ENCODE measurements at places on chromosomes 3 and 15.

DNA sequence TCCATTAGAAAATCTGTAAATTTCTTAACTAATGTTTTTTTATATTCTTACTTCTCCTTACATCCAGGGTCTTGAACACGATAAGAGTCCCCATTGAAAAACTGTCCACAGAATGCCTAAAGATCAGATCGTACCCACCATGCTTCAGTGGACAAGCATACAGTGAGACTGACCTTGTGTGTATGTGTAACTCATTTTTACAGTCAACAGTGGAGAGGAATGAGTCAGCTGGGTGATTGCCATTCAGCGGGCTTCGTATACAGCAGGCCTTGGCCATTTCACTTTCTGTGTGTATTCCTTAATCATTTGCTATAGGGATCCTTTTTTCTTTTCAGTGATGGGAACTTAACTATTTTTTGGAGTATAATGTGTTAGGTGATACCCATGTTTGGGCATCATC, 10.6 kb downstream of the PARP14 start:
- DNase-seq: no peak

GRCh38 chr3:172329070-172329469, 119.2 kb downstream of the GHSR start:
- no peak for DNase-seq

- no peak for DNase-seq
Observed at GRCh38 chr15:33001926-33002325, 192.6 kb downstream of the FMN1 start.

DNA sequence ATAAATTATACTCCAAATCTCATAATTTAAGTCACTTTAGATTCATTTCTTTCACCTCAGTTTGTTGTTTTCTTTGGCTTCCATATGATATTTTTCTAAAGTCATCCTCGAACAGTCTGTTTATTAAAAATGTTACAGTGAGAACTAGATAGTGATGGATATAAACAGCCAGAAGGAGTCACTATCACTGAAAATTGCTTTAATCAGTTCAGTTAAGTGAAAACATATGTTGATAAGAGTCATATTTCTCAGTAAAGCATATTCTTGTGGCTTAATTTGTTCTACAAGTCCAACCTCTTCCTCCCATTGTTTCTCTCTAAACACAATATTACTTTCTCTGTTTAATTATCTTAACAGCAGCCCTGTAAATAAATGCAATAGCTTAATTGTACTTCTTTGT, 427.5 kb upstream of the ALCAM start:
- no peak for DNase-seq

- DNase-seq: no peak
Observed at GRCh38 chr3:64998317-64998716, 310.5 kb upstream of the ADAMTS9 start.

GRCh38 chr3:125129512-125129997, 73.8 kb upstream of the HEG1 start:
- DNase-seq: no peak

DNA sequence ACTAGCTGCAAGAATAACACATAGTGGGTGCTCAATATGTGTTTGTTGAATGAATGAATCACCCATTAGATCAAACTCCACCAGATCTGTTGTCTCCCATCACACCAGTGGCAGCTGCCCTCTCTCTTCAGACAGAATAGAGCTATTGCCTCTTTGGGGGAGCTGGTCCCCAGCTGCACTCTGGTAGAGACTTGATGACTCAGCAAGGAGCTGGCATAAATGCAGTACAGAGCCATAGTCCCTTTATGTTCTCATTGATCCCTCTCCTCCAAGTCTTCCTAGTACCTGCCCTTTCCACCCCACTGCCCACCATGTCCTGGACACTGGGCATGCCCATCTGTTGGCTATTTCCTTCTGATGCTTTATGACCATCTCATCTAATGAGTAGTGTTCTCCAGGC, 361.9 kb downstream of the LRTM1 start:
- DNase-seq: no peak

GRCh38 chr3:186097317-186097662, 11.6 kb downstream of the ETV5 start:
- DNase-seq: no peak

DNA sequence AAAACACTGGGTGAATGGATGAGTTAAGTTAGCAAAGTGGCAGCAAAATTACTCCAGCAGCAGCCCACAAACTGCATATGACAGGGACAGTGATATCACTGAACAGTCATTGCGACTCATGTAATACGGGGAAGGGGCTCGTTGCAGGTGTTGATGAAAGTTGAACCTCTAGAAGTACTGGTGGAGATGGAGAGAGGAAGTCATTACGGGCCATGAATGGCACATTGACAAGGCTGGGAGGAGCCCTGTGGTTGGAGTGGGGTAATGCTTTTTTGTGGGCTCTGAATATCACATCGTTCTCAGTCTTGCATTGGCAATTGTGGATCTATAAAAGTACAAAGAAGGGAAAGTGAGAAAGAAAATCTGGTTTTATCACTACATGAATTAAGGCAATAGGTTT, 278.1 kb downstream of the ZPLD1 start:
- no peak for DNase-seq

GRCh38 chr15:97944724-97945123, 15.8 kb upstream of the ARRDC4 start:
- no peak for DNase-seq

GRCh38 chr3:107796791-107797190, 274.0 kb downstream of the BBX start:
- DNase-seq: no peak

- no peak for DNase-seq
Observed at GRCh38 chr3:195834675-195835583, 23.2 kb upstream of the MUC4 start.

DNA sequence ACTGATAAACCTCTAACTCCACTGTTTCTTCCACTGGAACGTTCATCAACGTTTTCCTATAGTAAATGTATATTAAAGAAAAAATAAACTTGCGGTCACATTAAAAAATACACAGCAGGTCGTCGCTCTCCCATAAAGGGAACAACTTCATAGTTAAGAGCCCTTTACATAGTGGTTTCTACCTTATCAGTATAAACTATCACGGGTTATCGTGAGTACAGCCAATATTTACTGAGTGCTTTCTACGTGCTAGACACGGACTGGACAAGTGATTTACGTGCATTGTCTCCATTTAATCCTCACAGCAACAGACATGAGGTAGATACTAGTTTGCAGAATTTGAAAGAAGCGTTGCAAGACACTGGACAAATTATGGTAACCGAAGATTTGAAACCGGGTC, 964 bp upstream of the TASOR start:
- DNase-seq: no peak

DNA sequence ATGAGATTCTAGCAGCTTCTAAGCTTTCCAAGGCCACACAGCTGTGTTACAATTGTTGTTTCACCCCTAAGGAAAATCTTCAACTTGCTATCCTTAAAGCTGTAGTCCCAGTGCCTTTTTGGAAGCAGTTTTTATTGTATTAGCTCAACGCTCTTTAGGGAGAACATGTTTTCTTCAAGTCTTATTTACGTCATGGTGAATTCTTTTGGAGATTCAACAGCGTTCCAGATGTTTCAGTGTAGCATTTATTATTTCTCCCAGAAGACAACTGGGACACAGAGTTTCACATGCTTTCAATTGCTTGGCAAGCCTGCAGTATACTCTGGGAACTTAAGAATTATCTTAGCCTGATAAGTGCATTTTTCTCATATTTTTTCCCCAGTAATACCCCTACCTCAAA, 888.3 kb downstream of the PLOD2 start:
- DNase-seq: no peak

DNA sequence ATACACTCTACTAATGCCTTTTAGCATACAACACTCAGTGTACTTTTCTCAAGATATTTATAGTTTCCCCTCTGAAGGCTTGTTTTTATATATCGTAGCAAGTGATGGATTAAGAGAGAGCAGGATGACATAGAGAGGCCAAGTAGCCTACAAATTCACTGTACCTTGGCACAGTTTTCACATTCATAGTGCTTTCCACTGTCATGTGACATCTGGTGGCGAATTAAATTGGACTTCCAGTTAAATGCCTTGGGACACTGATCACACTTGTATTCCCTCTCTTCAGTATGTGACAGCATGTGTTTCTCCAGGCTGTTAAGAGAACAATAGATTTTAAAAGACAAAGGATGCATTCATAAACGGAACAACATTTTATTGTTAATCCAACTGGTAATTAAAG, 541.1 kb downstream of the MECOM start:
- DNase-seq: no peak

DNA sequence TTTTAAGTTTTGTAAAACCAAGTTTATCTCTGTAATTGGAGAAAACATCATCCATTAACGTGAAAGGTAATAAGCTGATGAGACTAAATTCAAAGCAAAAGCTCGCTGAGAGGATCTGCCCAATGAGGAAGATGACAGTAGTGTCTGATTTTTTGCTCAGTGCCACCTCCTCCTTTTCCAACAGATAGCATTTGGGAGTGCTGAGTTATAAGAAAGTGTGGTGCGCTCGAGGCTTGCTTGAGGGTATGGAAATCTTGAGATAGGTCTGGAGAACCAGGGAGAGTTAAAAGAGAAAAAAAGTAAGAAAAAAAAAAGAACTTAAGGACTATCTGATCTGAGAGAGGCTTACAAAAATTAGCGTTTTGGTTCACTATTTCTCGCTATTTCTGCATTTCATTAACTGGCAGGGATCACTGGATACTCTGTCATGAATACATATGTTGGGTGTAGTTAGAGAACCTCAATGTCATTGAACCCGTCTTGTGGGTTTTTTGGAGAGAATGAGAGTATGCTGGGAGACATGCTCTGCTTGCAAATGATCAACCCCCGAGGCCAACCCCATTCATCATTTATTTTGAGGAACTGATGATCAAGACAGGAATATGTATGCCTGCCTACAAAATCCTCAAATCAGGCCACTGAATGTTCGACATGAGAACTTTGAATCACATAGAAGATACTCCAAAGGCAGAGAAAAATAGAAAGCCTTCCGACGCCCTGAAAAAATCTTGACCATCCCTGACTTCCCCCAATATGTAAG, 973 bp upstream of the USP13 start:
- no peak for DNase-seq

DNA sequence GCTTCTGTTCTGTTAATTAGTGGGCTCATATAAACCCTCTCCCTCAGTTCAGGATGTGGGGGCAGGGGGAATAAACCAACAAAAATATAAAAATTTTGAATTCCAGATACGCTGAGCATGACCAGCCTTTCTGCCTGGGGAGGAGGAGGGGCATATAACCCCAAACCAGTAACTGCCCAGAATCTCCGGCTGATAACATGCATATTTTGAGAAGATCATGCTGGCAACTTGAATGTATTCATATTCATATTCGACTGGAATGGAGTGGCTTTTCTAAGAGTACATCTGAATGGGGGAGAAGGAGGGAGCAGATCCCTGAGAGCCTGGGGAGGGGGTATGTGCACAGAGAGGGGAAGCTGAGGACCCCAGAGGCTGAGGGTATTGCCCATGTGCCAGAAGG, 54.5 kb upstream of the LCTL start:
- no peak for DNase-seq

DNA sequence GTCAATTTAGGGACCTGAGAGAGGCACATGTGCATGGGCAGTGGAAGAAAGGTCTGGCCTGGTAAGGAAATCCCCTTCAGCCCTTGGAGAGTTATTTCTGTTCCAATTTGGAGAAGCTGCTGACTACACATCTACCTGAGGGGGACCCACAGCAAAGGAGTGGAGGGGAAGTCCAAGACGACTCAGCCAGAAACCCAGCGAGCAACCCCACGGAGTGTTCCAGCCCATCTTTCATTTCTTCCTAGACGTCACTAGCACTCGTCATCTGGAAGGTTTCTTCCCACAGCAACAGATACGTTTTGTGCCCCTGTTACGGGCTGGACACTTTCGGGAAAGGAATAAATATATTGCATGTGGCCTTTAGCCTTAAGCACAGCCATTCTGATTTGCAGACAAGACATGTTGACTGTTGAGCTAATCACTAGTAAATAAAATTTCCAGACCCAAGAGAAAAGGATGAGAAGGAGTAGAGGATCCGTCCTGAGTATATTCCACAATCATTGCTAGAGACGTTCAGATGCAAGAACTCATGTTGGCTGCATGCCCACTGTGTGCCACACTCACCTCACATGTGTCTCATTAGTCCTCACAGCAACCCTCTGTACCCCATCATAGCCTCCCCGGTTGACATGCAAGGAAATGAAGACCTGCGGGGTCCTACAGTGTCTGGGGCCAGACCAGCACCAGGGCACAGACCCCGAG, 7.8 kb upstream of the FAM174B start:
- no peak for DNase-seq
